ENCODE measurements at places on chromosomes 5 and 9.

DNA sequence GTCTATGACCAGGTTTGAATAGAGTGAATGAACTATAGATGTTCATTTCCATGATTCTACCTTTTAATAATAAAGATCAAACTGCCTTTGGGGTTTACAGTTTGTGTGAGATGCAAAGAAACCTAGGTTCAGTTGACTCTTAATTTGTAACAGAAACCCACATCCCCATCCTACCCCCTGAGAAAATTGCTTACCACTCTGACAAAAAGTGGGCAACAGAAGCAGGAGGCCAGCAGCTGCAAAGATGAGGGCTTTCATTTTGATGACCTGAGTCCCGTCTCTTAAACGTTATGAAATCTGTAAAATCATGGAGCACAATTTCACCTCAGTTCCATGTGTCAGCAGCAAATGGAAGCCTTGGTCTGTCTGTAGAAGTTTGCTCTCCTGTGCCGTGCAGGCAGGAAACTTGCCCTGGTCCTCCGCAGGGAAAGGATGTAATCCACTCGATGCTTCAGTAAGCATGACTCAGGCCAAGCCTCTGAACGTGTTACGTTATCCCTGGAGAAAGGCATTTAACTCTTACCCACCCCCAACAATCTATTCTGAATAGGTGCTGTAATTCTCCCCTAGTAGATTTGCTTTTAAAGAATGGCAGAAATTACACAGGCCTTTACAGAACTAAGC, at the start of gene F2RL2:
Gene F2RL2 (minus strand): TSS at position 431 of the 624 bp plus-strand sequence. CDS start 173 bp downstream, at position 258.
- DNase-seq = no peak

DNA sequence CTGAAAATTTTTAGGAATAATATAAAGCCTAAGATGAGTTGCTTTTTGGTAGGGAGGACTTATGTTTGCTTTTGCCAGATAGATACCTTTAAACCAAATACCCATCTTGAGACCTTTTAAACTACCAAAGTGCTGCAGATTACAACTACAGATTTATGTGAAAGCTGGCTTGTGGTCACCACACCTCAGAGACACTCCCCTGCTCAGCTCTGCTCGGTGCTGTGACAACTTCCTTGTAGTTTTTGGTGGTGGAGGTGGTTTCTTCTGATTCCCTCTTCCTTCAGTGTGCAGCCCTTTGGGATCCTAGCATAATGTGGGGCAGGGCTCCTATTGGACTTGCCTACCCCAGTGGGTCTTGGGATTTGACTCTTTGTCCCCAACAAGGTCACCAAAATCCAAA, 29.2 kb downstream of the GARNL3 start:
- no peak for DNase-seq

DNA sequence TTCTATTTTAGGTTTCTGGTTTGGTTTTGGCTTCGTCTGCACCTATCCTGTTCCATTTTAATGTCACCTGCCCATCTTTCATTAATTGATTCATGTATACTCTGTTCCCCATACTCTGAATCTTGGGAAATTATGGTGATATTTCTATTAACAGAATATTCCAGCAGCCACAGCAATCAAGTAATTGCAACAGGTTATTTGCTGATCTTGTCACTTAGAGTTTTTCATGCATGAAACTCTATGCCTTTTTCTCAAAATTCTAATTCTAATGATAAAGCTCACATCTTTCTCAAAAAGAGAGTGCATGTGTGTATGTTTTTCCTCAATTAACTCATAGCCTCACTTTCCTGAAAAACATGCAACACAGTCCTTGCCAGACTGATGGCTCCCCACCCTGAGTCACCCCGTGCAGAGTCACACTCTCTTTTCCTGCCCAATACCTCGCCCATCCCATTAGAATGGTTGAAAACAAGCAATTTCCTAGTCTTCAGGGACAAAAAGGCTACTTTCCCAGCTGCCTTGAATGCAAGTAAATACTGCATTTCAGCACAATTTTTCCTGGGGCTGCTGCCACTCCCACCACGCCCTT, 15.6 kb downstream of the GFRA3 start:
- no peak for DNase-seq

DNA sequence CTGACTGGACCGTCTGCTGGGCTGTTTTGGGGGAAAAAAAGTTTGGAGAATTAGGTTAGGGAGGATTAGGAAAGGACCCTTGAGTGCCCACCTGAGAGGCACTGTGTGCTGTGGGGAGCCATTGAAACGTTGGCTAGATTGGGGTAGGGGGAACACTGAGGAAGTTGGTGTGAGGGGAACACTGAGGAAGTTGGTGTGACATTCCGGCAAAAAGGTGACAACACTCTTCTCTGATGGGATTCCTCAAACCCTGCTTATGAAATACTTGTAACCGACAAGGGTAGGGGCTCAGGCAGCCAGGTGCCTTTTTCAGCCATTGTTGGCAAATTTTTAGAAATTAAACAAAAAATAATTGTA, 1.0 kb downstream of the CYSTM1 start:
- DNase-seq = no peak

DNA sequence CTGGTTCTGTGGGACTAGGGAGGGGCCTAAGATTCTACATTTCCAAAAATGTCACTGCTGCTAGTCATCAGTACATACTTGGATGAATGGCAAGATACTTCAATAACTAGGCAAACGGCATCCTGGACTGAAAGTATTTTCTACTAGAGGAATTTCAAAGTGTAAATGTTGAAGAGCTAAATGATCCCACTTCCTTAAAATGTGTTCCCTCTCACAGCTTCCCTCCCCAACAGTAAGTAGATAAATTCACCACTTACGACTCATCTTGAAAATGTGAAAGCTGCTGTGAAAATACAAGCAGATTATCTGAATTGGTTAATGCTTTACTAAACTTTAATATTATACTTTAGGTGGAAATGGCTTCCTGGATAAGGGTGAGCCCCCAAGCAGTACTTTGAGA, 1571.5 kb upstream of the WWC1 start:
- no peak for DNase-seq

DNA sequence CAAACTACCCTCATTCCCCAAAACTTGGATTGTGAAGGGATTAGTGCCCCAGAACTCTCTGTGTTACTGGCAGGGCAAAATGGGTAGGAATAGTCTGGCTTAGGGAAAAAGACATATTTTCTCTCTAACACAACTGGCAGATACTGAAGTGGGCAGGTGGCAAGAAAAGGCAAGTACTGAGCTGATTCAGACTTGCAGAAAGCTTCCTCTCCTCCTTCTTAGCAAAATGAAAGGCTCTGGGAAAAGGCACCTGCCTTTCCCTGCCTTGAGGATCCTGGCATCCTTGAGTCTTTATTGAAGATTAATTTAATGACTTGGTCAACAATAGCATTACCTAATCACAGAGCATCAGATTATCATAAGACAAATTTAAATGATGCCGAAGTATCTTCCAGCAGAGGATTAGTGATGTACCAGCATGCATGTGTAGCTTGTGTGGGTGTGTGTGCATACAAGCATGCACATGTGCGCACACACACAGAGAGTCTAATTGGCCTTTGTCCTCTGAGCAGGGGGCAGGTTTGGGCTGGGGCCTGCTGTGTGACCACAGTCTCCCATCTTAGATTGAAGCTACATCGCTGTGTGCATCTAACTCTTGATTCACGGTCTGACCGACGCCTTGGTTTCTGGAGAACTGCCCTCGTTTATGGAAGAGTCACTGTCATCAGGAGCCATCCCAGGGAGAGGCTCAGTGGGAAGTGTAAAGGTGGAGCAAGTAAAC, 294.8 kb downstream of the AOPEP start:
- no peak for DNase-seq

GRCh38 chr5:42557689-42558088, 134.4 kb downstream of the GHR start:
- no peak for DNase-seq

DNA sequence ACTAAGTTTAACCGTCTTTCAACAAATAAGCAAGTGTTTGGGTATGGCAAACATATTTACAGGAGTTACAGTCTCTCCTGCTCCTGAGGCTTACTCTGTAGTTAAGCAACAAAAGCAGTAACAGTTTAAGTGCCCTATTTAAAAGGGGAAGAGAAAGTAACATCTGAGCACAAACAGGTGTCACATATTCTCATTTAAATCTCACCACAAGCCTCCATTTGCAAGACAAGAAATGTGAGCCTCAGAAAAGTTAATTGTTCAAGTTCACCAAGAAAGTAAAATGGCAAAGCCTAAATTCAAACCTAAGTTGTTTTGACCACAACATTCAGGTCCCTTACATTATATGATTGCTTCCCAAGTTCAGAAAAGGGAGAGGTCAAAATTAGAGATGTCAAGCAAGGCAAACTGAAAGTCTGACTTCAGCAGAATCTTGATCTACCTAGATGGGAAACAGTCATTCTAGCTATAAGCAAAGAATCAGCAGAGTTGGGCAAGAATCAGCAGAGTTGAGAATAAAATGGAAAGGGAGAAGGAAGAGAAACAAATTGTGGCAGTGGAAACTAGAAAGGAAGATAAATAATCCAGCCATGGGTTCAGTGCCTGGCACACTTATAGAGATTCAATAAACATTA, 93.4 kb downstream of the STRBP start:
- DNase-seq = no peak

DNA sequence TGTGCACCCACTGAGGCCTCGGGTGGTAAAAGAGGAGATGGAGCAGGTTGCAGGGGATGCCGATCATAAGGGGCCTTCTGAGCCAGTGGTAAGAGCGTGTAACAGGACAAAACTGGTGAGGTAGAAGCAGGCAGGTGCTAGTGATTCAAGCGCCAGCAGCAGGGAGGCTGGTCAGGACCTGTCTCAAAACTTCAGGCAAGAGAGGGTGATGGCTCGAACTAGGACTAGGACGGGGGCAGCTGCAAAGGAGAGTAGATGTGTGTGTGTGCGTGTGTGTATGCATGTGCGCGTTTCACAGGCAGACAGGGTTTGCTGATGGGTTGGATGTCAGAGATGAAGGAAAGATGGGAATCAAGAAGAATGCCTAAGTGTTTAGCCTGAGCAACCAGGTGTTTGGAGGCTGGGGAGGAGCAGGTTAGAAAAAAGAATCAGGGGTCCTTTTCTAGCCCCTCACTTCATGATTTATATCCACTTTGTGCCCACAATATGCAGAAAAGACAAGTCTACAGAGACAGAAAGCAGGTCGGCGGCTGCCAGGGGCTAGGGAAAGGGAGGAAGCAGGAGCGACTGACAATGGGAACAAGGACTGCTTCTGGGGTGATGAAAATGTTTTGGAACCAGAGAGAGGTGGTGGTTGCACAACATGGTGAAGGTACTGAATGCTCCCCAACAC, 15.2 kb downstream of the HRH2 start:
- DNase-seq = no peak

- DNase-seq = no peak
Observed at GRCh38 chr9:72352911-72353388, 12.1 kb downstream of the ZFAND5 start.

- DNase-seq = no peak
Observed at GRCh38 chr9:93552923-93553322, 23.5 kb upstream of the PHF2 start.

- no peak for DNase-seq
Observed at GRCh38 chr5:167814040-167814439, 477.4 kb upstream of the WWC1 start.

DNA sequence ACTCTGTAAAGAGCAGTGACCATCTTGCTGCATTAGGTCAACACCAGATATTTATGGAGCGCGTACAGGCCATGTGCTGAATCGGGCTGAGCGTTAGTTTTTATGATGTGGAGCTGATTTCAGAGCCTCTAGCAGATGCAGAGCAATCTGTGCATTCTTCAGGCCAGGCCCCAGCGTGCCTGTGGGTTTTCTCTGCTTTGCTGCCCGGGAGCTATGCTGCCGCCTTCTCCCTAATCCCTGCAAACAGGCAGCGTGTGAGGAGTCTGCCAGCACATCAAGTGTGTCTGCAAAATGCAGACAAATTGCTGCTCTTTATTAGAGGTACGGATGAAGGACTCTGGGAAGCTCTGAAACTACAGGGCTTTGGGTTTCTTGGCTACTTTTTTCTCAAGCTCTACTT, 170.0 kb downstream of the NTRK2 start:
- no peak for DNase-seq

GRCh38 chr9:106846857-106847256, 16.1 kb upstream of the ZNF462 start:
- no peak for DNase-seq

DNA sequence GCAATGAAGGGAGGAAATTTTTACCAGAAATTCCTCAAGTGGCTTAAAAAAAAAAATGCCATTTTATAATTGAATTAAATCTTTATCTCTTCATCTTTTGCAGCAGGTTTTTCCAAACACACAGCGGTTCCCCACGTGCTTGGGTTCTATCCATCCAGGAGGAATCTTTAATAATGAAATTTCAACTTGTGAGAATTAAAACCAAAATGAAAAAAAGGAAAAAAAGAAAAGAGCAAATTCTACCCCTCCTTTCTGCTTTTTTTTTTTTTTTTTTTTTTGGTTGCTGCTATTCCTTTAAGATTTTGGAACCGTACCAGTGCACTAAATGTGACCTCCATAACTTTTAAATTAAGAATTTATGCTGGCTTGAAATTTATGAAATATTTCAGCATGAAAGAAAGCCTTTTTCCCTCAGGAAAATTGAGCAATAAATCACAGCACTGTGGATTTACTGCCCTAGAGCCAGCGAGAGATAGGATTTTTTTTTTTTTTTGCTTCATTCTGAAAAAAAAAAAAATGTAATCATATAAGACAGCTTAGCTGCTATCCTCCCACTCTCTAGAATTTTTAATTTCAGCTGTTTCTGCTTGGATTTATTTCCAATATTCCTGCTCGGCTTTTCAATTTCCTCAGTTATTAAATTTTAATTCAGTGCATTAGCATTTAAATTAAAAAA, 88.5 kb downstream of the ZNF618 start:
- DNase-seq = no peak

GRCh38 chr5:115433918-115434317, 110.7 kb downstream of the FEM1C start:
- no peak for DNase-seq

DNA sequence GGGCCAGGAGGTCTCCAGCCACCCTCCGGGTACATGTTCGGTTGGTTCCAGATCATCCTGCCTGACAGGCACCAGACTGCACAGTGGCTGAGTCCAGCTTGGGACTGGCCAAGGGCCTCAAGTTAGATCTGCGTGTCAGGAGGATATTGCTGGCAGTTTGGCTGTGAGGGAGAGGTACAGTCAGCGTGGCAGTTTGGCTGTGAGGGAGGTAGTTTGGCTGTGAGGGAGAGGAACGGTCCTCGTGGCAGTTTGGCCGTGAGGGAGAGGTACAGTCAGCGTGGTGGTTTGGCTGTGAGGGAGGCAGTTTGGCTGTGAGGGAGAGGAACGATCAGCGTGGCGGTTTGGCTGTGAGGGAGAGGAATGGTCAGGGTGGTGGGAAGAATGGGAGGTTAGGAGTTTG, 39.0 kb downstream of the CACNA1B start:
- DNase-seq = no peak

DNA sequence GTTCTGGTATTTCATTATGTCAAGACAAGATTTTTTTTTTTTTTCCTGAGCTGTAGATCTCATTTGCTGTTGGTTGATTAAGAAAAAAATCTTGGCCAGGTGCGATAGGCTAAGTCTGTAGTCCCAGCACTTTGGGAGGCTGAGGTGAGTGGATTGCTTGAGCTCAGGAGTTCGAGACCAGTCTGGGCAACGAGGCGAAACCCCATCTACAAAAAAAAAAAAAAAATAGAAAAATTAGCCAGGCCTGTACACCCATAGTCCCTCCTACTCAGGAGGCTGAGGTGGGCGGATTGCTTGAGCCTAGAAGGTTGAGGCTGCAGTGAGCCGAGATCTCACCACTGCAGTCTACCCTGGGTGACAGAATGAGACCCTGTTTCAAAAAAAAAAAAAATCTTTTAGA, 12.2 kb downstream of the CDC42SE2 start:
- DNase-seq = no peak
